ENCODE measurements at places on chromosomes 3 and 15.

- no peak for DNase-seq
Observed at GRCh38 chr3:25386686-25387255, 41.3 kb upstream of the RARB start.

GRCh38 chr15:62079594-62079993, 12.8 kb downstream of the C2CD4A start:
- no peak for DNase-seq

- DNase-seq, result no peak
Observed at GRCh38 chr15:65836665-65837064, 32.6 kb upstream of the RAB11A start.

DNA sequence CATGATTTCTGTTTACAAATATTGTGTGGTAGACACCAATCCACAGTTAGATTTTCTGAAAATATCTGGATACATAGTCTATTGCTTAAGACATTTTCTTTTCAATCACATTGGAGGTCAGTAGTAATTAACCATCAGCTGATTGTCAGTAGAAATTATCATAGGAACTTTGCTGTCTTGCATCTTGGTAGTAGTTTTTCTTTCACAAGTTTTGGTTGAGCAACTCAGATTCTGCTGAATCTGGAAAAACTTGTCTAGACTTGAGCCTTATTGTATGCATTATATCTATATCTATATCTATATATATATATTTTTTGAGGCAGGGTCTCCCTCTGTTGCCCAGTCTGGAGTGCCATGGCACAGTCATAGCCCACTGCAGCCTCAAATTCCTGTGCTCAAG, 4.0 kb downstream of the RAB11A start:
- no peak for DNase-seq

- DNase-seq, result no peak
Observed at GRCh38 chr3:114285648-114286230, 8.1 kb upstream of the TIGIT start.

DNA sequence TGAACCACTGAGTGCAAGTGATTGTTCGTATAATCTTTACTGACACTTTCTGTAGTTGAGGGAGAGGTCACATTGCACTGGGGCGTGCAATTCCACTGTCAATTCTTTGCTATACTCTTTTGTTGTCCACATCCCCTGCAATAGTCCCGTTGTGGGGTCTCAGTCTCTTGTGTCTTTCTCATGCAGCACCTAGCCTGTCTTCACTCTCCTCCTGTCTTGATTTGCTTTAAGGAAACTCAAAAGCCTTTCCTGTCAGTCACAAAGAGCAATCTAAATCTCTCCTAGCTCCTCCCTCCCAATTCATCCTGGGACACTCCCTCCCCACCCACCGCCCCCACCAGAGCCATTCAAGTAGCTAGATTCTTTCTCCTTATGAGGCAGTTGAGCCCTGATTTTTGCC, 13.2 kb upstream of the TMEM158 start:
- DNase-seq, result no peak

GRCh38 chr3:27826448-27826847, 104.3 kb upstream of the EOMES start:
- DNase-seq, result no peak

DNA sequence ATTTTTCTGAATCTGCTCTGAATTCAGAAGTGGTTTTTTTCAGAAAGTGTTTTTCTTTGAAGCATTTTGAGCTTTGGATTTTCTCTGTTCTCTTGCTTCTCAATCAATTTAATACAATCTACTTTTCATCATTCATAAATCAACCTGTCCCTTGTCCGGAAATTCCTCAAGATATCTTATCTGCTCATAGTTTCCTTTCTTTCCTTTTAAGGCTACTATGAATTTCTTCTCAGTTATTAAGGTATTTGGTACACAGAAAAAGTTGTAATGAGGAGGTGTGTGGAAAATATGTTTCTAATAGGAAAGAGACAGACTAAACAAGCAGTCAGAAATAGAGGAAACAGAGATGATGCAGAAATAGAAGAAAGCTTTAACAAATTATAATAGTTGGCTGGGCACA, 14.4 kb downstream of the CGGBP1 start:
- no peak for DNase-seq

- no peak for DNase-seq
Observed at GRCh38 chr3:29067007-29067406, 213.9 kb upstream of the RBMS3 start.

- DNase-seq, result no peak
Observed at GRCh38 chr3:144821583-144821982, 850.0 kb downstream of the DIPK2A start.

DNA sequence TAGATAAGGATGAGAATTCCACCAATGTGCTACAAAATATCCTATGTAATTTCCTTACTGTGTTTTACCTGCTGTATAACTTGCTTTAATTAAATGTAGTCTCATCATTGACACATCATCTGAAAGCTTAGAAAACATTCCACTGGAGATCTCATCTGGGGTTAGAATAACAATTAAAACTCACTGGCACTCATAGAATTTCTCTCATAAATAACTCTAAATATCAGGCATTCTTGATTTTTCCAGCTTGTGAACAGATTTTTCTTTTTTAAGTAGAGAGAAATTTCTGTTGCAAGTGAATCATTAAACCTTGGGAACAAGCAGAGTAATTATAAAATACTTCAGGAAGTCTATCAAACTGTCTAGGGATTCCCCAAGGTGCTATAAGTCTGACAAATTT, 843.8 kb downstream of the NAALADL2 start:
- no peak for DNase-seq

- no peak for DNase-seq
Observed at GRCh38 chr15:29058903-29059539, 173.2 kb downstream of the APBA2 start.

DNA sequence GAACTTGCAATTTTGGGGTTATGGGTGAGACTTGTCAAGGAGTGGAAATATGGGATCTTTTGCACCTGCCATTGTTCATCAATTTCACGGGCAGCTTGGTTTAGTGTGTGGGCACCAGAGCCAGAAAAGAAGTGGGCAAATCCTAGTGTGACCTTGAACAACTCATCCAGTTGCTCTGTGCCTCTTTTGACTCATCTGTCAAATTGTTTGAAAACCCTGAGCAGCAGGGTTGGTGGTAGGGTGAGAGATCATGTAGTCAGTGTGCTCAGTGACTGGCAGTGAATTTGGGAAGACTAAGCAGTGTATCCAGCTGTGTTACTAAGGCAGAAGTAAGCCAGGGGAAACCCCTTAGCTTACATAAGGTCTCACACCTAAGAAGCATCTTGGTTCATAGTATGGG, 293.0 kb upstream of the TRIM42 start:
- DNase-seq, result no peak

- no peak for DNase-seq
Observed at GRCh38 chr3:98644168-98644567, 50.8 kb upstream of the CPOX start.

DNA sequence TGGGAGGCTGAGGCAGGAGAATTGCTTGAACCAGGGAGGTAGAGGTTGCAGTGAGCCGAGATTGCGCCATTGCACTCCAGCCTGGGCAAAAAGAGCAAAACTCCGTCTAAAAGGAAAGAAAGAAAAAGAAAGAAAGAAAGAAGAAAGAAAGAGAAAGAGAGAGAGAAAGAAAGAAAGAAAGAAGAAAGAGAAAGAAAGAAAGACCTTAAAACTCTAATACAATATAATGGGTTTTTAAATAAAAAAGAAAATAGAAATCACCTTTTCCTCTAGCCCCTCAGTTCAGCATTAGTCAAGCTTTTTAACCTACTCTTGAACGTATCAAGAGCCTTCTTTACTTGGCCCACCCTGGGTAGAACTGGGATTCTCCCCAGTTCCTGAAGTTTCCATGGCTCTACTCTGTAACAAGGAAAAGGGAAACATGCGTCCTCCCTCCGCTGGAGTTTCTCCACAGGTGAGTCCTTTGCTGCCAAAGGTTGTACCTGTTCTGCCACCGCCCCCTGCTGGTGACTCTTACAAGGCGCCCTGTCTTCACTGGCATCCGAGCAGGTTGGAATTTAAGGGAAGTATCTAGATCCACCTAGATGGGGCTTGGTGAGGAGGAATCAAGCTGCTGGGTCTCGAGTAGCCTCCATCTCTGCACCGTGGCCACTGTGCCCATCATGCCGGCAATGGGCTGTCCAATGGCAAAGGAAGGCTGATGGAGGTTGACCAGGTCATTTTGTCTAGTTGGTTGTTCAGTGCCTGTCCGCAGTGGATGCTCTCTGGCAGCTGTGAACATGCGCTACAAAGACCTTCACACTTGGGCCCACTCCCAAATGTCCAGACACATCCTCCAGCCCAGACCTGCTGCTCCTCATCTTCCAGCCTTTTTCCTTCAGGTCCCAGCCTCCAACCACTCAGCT, 20.6 kb upstream of the EPHB3 start:
- no peak for DNase-seq

DNA sequence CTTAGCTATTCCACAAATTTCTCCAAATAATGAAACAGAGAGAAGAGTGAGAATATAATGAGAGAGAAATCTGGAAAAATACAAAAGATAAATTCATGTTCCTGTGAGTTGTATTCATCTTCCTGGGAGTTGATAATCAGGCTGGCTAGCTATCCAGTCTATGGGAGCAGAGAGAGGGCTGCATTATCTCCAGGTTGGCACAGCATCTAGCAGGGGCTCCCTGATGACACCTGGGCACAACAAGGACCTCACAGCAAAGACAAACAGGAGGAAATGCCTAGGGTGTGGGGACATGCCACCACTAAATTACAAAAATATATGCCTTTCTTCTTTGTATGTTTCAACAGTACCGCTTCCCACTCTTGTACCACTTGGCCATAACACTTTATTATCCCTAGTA, 1.9 kb downstream of the EHD4 start:
- DNase-seq, result no peak

DNA sequence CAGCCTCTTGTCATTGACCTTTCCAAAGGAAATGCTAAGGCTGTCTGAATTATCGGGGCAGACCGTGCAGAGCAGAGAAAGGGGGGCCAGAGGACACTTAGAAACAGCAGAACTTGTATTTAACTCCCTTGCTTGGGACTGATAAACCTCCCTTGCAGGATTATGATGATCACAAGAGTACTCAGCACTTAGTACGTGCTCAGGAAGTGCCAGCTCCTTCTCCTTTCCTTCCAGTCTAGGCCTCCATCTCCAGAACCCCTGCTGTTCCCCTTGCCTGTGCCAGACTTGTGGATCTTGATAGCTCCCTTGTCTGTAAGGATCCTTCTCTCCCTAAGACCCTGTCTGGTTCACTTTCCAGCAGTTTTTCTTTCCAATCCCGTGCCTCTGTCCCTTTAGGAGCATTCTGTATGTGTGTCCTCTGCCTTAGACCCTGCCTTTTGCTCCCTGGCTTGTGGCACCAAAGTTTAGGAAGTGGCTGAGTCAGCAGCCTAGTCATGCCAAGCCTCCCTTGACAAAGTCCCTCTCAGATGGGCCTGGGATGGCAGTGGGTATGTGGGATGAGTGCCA, 747 bp downstream of the SORD start:
- DNase-seq, result no peak

DNA sequence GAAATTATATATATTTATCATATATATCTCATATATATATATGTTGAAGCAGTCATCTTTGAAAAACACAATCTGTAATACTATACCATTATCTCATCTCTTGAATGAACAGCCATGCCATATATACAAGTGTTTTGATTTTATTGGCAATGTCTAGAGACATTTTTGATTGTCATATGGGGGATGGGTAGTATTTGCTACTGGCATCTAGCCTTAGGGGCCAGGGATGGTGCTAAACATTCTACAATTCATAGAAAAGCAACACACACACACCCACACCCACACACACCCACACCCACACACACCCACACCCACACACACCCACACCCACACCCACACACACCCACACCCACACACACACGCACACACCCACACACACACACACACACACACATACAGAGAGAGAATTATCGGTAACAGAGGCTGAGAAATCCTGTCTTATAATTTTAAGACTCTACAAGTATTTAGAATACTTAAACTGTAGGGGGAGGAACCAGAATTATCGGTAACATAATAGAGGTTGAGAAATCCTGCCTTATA, 11.1 kb upstream of the PIK3R4 start:
- no peak for DNase-seq

GRCh38 chr3:44066806-44067205, 174.9 kb upstream of the TOPAZ1 start:
- no peak for DNase-seq

GRCh38 chr15:79804838-79805237, 92.0 kb downstream of the MTHFS start:
- DNase-seq, result no peak

- no peak for DNase-seq
Observed at GRCh38 chr3:125146626-125147490, 65.7 kb downstream of the SLC12A8 start.

DNA sequence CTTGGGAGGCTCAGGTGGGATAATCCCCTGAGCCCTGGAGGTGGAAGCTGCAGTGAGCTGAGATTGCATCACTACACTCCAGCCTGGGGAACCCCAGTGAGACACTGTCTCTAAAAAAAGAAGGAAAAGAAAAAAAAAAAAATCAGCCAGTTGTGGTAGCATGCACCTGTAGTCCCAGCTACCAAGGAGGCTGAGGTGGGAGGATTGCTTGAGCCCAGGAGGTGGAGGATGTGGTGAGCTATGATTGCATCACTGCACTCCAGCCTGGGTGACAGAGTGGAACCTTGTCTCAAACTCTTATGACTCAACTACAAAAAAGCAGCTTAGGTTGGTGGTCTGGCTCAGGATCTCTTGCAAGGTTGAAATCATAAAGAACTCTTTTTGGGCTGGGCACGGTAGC, 19.3 kb upstream of the GPX1 start:
- no peak for DNase-seq

DNA sequence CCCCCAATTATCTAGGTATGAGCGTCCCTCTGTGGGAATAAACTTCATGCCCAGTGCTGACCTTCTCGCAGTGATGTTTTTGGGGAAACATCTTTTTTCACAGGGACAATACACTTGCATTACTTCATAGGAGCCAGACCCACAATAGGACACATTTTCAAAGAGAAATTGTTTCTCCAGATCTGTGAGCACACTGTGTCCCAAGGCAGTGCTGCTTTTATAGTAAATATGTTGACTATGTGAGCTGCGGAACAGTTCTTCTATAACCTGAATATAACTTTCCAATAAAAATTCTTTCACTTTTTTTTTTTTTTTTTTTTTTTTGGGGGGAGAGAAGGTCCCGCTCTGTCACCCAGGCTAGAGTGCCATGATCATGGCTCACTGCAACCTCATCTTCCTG, 17.4 kb upstream of the THSD4 start:
- no peak for DNase-seq

DNA sequence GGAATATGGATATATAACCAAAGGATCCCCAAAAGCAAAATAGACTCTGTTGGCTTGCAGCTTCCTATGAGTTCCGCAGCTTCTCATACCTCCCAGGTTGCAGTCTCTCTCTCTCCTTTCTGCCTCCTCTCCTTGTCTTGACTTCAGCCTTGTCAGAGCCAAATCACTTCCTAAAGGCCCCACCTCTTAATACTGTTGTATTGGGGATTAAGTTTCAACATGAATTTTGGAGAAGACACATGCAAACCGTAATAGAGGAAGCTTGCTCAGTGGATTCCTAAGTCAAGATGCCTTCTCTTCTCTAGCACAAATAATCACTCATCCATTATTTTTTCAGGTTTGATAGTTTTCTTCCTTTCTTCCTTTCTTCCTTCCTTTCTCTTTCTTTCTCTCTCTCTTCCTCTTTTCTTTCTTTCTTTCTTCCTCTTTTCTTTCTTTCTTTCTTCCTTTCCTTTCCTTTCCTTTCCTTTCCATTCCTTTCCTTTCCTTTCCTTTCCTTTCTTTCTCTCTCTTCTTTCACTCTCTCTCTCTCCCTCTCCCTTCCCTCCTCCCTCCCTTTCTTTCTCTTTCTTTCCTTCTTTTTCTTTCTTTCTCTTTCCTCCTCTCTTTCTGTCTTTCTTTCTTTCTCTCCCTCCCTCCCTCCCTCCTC, 411.3 kb upstream of the TPM1 start:
- no peak for DNase-seq

GRCh38 chr3:116045314-116045713, 400.0 kb downstream of the LSAMP start:
- DNase-seq, result no peak

Measured in glomerular endothelial cell (primary cell).